Naive thymus-derived CD8-positive, alpha-beta T cell (primary cell): ENCODE measurements at places on chromosomes 11 and 22. TPM values are rescaled to one million over a fixed set of nuclear protein-coding genes. Genes with fewer than 3 reads are reported as not detected.
A peak's percentile ranks its signal among the peaks of the same experiment; 100 is the strongest.

The ZBTB16 gene
- total RNA-seq = 2.5 TPM

DNA sequence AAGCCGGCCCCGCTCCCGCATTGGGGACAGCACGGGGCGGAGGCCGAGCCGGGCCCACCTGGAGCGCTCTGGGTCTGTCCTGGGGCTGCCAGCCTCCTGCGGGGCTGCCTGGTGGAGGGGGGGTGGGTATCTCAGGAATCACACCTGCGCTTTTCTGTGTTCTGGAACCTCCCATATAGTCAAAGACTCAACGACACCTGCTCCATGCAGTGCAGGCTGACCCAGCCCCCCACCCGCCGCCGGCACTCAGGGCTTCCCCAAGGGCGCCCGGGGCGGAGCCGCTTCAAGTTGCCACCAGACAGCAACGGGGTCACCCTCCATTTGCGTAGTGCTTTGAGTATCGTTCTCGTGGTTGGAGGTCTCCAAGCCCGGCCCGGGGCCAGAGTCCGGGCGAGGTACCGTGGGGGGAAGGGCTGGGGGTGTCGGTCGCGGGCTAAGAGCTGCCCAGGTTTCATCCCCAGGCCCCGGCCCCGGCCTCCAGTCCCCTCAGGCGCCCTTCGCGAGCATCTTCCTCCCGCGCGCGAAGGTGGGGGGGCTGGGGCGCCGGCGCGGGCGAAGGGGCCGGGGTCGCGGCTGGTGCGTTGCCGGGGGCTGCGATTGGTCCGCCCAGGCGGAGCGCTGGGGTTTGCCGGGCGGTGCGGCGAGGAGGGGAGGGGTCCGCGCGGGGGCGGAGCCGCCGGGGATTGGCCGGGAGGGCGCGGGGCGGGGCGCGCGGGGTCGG, 6.6 kb downstream of the TSPAN4 start:
- no peak for DNase-seq
- H3K27ac ChIP-seq = no peak overlapping the region
- no peaks in the 10 kb centered on the region for H3K27me3 ChIP-seq
- peaks cover 22% of the 10 kb centered on the region for H3K4me1 ChIP-seq

GRCh38 chr22:42459287-42460063, 27.3 kb upstream of the NFAM1 start:
- DNase-seq = no peak
- no peak overlapping the region for H3K4me3 ChIP-seq
- no peaks in the 10 kb centered on the region for H3K36me3 ChIP-seq
- no peak overlapping the region for H3K27ac ChIP-seq
- H3K4me1 ChIP-seq = no peaks in the 10 kb centered on the region

The ARL2 gene
- 37.0 TPM for total RNA-seq

- H3K4me3 ChIP-seq = peak within 1 kb of the TSS; percentile 51
- peaks cover 75% of the 10 kb centered on the region for H3K27me3 ChIP-seq
- DNase-seq = no peak
- H3K4me1 ChIP-seq = peaks cover 14% of the 10 kb centered on the region
- no peak within 1 kb of the TSS for H3K27ac ChIP-seq
These were observed at the start of gene SEZ6L for GRCh38 chr22:26169315-26170111. Gene SEZ6L (plus strand): TSS chr22:26169462. CDS start chr22:26169670, 208 bp downstream.
